Activated T-cell treated with anti-CD3 and anti-CD28 coated beads, Interleukin-2, amount 50 U/mL, for 24 hours (primary cell): ENCODE measurements at places on chromosomes 5 and 9.

- DNase-seq = no peak
Observed at GRCh38 chr5:131523500-131524185, 111.4 kb downstream of the RAPGEF6 start.

DNA sequence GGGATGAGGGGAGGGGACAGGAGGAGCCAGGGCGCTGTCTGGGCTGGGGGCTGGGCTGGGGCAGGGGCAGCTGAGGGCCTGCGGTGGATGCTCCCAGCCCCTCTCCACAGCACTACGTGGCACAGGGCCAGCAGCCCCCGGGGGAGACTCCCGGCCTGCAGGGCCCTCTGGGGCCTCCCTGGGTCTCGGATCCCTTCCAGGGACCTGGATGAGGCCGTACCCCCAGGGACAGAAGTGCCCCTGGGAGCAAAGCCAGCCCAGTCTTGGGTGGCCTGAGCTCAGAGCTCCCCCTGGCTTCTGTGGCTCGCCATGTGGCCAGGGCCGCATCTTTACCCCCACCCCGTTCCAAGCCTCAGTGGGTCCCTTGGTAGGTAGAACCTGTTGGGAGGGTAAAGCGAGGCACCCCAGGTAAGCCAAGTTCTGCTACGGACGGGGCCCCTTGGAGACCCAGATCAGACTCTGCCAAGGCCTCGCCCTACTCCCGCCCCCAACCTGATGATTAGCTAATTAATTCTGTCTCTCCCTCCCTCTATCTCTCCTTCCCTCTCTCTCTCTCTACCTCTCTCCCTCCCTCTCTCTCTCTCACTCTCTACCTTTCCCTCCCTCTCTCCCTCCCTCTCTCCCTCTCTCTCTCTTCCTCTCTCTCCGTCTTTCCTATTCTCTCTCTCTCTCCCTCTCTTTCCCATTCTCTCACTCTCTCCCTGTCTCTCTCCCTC, 24.3 kb downstream of the KCNT1 start:
- DNase-seq = no peak

GRCh38 chr5:88268385-88269184, at the start of gene TMEM161B:
TMEM161B (minus strand) TSS chr5:88268845; CDS start chr5:88268723, 122 bp downstream.
- DNase-seq = peak; percentile 92

DNA sequence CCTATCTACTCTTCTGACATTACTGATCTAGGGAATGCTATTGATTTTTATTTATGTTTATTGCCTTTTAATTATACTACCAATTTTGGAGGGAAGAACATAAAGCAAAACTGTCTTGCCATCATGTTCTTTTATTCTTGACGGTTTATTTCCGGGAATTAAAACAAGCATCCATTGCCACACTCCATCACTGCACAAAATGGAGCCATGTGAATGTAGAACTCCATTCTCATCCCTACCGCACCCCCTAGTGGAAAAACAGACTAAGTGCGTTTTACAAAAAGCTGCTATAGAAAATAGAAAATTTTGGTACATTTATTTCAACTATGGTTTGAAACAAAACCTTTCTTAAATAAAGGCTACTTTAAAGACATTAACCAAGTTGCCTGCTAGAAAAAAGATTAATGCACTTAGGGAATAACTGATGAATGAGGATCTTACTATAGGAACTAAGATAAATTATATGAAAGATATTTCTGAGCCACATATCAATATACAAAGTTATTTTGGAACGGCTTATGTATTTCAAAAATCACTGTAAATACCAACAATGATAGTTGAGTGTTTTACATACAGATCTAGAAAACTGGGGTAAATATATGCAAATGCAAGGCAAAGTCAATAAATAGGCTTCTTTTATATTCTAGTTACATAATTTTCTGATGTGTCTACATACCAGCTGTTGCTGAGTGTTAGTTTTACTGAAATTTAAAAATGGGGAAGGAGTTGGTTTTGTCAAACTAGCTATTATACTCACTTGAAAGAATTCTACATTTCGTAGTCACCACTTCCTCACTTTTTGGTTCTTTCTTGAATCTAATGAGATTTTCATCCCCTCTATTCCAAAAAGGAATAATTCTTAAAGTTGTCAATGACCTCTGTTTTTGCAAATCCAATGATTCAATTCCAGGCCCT, 26.5 kb downstream of the OXCT1 start:
- DNase-seq = no peak

DNA sequence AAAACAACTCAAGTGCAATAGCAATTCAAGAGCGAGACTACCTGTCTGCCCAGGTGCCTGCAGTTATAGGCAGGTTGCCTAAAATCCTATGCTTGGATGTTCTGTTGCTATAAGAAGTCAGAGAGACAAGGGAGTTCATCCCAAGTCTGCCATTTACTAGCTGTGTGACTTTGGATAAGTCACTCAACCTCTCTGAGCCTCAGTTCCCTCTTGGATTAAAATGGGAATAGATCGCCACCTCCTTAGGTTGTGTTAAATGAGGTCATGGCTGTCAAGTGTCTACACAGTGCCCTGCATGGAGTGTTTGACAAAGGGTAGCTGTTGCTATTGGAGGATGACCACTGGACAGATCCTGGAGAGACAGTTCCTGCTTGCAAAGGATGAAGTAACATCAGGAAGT, 1.3 kb upstream of the ZBTB34 start:
- no peak for DNase-seq

DNA sequence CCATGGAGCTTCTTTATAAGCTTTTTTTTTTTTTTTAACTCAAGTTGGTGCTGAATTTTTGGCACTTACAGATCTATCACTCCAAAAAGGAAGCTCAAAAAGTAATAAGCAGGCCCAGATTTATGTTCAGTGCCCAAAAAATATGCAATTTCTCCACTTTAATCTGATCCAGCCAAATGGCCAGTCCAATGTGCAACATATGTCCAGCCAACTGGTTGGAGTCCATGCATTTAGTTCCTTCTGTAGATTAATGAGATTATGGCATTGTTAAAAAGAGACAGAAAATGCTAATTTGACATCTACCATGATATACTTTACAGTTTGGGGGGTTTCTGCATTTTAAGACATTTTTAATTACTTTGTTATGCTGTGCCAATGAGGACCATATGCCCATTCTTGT, 129.5 kb downstream of the SLC1A3 start:
- DNase-seq = no peak

DNA sequence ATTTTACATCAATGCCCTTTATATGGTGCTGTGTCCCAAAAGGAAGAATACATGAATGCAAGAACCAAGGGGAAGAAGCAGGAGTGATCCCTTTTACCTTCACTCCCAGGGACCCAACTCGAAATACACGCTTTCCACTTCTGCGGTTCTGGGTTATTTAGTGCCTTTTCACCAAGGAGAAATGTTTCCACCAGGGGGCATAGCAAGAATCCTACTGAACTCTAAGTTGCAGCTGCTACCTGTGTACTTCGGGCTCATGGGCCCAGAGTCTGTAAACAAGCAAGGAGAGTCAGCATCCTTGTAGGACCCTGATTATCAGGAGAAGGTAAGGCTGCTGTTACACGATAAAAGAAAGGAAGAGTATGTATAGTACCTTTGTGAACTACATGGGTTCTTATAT, 45.7 kb downstream of the DPYSL3 start:
- no peak for DNase-seq

DNA sequence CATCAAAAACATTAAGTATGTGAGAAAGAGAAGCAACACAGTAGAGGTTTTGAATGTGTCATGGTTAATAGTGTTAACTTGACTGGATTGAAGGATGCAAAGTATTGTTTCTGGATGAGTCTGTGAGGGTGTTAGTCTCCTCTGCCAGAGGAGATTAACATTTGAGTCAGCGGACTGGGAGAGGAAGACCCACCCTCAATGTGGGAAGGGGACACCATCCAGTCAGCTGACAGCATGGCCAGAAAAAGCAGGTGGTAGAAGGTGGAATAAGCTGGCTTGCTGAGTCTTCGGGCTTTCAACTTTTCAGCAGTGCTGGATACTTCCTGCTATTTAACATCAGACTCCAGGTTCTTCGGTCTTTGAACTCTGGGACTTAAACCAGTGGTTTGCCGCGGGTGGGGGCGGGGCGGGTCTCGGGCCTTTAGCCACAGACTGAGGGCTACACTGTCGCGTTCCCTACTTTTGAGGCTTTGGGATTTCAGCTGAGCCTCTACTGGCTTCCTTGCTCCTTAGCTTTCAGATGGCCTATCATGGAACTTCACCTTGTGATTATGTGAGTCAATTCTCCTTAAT, 309.9 kb upstream of the ST8SIA4 start:
- no peak for DNase-seq

GRCh38 chr5:174794931-174795672, 70.7 kb downstream of the MSX2 start:
- DNase-seq = no peak

DNA sequence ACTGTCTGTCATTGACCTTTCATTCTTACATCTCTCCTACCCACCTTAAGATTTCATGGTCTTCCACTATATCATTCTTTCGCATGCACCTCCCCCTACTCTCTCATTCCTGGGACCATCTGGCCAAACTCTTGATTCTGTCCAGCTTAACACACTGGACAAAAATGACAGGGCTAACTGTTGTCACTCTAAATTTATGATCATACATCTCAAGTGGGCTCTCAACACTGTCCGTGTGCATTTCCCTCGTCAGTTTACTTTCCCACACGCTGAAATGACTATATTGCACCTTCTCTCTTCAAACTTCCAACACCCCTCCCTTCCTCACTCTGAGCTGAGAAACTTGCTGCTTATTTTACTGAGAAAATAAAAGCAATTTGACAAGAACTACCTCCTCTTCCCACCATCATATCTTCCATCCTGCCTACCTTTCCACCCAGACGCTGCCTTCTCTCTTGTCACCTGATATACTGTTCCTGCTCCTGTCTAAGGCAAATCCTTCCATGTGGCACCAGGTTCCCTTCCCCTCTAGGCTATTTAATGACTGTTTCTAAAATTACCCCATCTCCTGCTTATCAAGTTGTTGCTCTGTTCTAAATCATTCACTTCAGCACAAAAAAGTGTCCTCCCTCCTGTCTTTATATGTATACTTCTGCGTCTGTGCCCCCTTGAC, 8.1 kb upstream of the KLF9 start:
- DNase-seq = no peak

DNA sequence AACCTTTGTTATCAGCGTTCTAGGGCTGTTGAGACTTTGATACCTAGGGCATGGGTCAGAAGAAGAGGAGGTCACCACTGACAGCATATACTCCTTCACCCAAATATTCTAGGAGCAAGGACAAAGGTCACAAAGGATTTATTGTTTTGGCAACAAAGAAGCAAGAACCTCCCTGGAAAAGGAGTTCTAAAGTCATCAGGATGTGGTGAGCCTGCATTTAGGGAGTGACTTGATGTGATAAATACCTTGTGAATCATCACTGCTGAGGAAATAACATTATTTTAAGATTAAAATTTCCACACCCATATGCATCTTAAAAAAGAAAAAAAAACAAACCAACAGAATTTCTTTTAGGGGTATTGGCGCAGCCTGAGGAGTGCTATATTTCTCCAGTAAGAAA, 13.9 kb downstream of the IFNA1 start:
- no peak for DNase-seq

- DNase-seq = no peak
Observed at GRCh38 chr5:117793963-117794362, 1194.4 kb downstream of the DTWD2 start.

DNA sequence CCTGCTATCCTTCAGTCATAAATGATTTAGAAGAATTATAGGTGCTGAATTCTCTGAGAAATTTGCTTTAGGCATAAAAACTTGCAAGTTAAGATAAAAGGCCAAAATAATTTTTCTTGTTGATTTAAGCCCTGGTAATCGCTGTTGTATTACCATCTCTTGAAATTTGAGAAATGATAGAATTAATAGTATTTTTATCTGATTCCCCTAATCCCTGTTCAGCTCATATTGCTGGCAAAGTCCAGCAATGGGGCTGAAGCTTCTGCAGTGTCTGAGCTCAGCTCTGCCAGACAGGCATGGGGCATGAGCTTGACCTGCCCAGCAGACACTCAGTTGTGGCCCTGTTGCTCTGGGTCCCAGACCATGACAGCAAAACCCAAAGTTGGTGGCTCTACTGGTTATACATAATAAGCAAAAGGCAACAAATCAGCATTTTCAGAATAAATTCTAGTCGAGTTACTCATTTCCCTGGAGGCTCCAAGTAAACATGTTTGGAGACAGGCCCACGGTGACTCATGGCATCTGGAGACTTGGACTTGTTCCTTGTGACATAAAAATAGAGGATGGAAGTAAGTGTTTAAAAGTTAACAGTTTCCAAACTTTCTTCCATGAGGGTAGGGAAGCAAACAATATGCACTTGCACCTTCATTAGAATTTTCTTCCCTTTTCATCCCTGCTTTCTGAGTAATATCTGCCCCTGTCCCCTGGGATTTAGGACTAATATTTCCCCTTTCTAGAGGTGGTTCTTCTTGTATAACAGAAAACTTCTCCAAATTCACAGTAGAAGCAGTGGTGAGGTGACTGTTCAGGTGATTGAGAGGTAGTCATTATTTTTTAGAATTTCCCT, 60.2 kb upstream of the SLC2A8 start:
- DNase-seq = no peak

DNA sequence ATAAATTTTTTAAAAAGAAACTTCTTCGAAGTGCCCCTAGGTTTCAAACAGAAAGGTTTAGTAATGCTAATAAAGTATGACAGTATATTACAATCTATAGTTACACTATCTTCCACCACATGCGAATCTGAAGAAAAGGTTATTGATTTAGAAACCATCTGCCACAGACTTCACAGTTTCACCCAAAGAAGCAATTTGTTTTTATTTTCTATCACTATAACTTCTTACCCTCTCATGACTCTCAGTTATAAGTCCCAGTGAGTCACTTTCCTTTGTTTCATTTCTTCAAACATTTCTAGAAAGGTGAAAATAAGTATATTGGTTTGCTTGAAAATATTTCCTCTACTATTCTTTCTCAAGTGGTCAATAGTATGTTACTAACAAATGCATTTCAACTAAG, 93.6 kb downstream of the MCTP1 start:
- DNase-seq = no peak

DNA sequence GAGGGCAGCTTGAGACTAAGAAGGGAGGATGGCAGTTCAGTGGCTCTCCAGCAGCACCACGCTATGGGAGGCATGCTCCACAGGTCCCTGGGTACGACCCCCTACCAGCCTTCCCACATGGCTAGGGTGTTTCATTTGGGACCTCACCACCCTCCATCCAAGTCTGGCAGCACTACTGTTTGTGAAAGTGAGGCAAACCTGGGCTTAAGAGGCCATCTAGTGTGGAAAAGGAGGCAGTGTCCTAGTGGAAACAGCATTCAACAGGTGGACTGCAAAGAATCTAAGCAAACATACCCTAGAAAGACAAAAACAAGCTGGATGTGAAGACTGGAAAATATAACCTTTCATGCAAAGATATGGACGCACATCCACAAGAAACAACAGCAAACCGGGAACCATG, 4.8 kb upstream of the C5orf47 start:
- DNase-seq = no peak

DNA sequence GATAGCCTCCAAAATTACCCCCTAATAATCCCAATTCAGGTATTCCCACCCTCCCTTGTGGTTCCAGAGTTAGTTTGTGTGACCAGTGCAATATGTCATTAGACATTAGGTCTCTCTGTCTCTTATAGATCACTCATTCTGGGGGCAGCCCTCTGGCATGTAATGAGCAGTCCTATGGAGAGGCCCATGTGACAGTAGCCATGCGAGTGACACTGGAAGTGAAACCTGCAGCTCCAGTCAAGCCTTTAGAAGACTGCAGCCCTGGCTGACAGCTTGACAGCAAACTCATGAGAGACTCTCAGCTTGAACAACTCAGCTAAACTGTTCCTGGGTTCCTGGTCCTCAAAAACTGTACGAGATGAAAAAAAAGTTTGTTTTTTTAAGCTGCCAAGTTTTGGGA, 54.0 kb upstream of the HSPB3 start:
- no peak for DNase-seq

GRCh38 chr9:127313042-127313560, 48.5 kb downstream of the GARNL3 start:
- DNase-seq = no peak
